ENCODE measurements at places on chromosomes 1 and 21. TPM values are rescaled to one million over a fixed set of nuclear protein-coding genes. Genes with fewer than 3 reads are reported as not detected.
A peak's percentile ranks its signal among the peaks of the same experiment; 100 is the strongest.

DNA sequence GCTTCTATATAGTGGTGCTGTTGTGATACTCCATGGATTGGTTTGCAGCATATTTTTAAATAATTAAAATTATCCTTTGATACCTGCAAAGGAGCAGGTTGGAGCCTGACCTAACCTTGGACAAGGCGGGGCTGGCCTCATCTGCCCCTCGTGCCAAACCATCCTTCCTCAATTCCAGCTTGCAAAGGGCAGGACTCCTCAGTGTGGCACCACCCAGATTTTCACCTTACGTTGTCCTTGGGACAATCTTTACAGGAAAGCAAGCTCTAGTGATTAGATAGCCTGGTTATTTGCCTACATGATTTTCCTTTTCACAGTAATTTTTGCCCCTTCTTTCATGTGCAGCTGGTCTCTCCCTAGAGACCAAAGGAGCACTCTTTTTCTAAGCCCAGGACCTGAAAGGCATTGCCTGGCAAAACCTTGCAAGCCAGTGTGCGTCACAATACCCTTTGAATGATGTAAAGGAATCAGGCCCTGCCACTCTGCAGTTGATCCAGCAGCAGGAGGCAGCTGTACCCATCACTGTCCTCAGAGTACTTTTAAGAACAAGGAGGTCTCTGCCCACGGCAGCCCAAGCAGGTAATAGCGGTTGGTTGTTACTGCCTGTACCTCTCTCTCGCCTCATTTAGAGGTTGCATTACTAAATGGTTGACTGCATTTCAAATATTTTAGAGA is 99.4 kb downstream of the ADSS2 start:
- DNase-seq = no peak

The CFAP74 gene
- total RNA-seq = 0.35 TPM

DNA sequence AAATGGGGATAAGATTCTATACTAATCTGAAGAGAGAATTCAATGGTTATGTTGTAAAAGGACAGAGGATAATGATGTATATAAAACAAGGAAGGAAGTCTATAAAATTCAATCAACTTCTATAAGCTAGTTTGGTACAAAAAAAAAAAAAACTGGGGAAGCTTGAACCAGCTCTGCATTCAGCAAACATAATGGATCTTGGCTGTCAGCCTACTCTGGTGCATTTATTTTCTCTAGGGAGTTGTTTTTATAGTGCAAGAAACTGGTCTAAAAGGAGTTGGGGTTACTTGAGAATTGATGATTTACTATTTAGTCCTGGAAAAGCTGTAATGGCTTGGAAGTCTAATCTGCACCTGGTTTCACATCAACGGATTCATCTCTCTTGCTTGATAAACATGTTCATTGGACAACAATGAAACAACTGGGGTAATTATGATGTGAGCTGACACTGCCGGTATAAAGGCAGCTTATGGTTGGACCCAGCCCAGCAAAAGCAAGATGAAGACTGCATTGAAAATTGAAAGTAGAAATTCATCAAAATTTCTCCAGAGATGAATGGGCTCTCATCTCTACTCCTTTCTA is 199.4 kb upstream of the NRIP1 start:
- no peak for DNase-seq

- no peak for DNase-seq
Observed at GRCh38 chr1:44701141-44701573, 26.6 kb downstream of the ARMH1 start.

GRCh38 chr1:190205713-190206112 is 272.0 kb downstream of the BRINP3 start:
- no peak for DNase-seq

The STIL gene
- total RNA-seq = 14.0 TPM

- no peak for DNase-seq
Observed at GRCh38 chr1:40870135-40870728, 8.1 kb upstream of the CITED4 start.

DNA sequence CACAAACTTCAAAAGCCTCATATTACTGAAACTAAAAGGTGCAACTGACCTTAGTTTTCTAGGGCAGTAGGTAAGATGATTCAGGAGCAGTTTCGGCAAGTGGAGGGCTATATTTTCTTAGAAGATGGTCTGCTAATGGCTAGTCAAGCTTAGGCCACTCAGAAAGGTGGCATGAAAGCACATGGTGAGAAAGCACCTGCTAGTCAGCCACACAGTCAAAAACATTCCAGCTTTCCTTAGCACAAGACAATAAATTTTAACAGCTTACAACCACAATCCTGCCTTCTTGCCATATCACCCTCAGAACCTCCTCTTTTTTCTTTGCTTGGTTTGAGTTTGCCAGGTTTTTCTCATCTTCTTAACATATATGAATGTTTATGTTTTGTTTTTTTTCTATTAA is 81.1 kb upstream of the SLFNL1 start:
- DNase-seq = no peak

- no peak for DNase-seq
Observed at GRCh38 chr1:92923664-92924063, 37.6 kb downstream of the DIPK1A start.

The AQP10 gene
- 0.85 TPM for total RNA-seq

GRCh38 chr1:171739656-171740055 is 2.2 kb downstream of the VAMP4 start:
- no peak for DNase-seq

GRCh38 chr1:217482356-217483102 is 148.4 kb downstream of the GPATCH2 start:
- DNase-seq = no peak

DNA sequence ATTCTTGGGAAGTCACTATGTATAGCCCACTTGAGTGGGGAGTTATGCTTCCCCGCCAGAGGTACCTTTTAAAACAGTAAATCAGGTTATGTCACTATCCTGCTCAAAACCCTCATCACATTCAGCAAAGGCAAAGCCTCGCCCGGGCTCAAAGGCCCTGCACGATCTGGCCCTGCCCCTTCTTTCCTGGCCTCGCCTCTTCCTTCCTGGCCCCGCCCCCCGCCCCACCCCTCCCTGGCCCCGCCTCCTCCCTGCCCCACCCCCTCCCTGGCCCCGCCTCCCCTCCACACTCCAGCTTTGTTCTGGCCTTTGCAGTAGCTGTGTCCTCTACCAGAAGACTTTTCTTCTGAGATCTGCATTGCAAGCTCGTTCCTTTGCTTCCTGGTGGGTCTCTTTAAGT is 6.6 kb downstream of the LDLRAD2 start:
- peak; percentile 78 for DNase-seq

The DHRS3 gene
- 95.6 TPM for total RNA-seq

The RAP1GAP gene
- total RNA-seq = 32.2 TPM

The ISG20L2 gene
- 47.2 TPM for total RNA-seq

All from Peyer's patch (tissue), 4 donors.